NCI-H1105 (cell line): ENCODE measurements at places on chromosomes 11 and 22.

- no peak for DNase-seq
Measured at GRCh38 chr22:33456511-33456910, 398.3 kb upstream of the SYN3 start.

DNA sequence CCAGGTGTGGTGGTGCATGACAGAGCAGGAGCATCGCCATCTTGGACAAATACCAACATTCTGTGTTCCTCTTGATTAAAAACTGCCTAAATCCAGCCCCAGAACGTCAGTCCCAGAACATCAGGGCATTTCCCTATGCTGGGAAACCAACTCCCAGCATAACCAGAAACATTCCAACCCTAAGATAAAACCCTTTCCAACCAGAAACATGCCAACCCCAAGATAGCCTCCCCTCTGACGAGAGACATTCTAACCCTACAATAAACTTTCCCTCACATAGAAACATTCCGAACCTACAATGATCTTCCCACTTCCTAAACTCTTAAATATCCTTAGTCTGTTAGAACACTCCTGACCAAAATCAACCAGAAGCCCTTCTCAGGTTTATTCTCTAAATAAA, 11.6 kb downstream of the PLAAT4 start:
- no peak for DNase-seq

- DNase-seq = no peak
Measured at GRCh38 chr11:64086258-64087123, 50.8 kb downstream of the FLRT1 start.

DNA sequence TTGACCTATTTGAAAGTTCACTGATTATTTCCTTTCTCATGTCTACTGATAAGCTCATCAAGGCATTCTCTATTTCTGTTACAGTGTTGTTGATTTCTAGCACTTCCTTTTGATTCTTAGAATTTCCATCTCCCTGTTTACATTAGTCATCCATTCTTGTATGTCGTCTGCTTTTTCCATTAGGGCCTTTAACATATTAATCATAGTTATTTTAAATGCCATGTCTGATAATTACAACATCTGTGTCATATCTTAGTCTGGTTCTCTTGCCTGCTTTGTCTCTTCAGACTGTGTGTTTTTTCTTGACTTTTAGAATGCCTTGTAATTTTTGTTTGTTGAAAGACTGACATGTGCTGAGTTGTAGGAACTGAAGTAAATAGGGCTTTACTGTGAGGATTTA, 602.1 kb downstream of the SOX6 start:
- DNase-seq = no peak

DNA sequence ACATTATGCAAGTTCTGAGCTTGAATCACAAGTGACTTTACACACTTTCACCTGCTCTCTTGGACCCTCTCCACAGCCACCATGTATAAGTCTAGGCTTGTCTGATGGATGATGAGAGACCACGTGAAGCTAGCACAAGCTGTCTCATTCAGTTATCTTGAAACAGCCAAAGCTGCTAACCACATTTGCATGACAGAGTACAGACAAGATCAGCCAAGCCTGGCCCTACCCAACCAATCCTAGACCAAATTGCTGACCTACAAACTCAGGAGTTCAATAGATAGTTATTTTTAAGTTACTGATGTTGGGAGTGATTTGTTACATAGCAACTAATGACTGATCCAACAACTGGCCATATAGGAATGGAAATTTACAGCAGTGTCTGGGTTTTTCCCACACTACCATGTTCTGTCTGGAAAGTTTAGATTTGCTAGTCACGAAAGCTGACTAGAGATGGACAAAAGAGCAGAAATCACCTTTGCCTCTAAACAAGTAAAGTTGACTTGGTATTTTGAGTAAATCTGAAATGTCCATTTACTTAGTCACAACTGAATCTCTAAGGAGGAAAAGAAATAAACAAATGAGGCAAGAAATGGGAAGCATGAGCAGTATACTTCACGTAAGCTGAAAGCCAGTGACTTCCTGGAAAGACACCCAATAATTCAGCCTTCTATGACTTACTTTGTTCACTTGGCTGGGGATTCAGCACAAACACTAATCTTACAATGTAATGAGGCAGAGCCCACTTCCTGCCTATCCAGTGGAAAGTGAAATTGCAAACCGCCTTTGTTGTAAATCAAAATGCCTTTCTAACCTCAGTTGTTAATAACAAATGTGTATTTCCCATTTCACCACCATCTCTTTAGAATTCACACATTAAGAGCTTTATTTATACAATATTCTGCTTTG, 101.7 kb downstream of the FAM181B start:
- no peak for DNase-seq

GRCh38 chr22:26700462-26700861, 43.1 kb downstream of the MIAT start:
- no peak for DNase-seq

GRCh38 chr11:103007521-103007920, 52.0 kb upstream of the MMP13 start:
- no peak for DNase-seq

DNA sequence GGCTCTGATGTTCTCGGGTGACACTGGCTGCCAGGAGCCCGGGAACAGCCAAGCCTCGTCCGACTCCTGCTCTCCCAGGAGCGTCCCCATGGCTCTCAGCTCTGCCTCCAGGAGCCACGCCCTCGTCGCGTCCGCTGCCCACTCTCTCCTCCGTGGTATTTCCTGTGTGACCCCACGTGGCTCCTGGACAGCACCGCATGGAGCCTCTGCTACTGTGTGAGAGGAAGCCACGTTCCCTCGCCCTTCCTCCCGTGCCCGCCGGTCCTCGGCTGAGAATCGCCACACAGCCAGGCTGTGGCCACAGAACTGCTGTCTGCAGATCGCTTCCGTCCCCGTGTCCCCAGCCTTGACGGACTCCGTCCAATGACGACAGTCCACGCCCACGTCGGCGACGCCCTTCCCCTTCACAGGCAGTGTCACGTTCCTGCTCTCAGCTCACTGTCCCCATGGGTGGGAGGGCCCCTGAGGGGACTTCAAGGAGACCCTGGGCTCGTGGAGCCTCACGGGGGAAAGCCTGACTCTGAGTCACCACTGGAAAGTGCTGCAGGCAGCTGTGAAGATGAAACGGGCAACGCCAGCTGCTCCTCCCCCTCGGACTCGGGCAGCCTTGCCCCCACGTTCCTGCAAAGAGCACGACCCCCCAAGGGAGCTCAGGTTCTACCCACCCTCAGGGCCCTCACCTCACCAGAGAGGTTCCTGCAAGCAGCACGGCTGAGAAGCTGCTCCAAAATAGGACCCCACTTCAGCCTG, 458.5 kb downstream of the BRD1 start:
- no peak for DNase-seq

- DNase-seq = no peak
Measured at GRCh38 chr11:61109671-61110070, 7.4 kb downstream of the CD5 start.

DNA sequence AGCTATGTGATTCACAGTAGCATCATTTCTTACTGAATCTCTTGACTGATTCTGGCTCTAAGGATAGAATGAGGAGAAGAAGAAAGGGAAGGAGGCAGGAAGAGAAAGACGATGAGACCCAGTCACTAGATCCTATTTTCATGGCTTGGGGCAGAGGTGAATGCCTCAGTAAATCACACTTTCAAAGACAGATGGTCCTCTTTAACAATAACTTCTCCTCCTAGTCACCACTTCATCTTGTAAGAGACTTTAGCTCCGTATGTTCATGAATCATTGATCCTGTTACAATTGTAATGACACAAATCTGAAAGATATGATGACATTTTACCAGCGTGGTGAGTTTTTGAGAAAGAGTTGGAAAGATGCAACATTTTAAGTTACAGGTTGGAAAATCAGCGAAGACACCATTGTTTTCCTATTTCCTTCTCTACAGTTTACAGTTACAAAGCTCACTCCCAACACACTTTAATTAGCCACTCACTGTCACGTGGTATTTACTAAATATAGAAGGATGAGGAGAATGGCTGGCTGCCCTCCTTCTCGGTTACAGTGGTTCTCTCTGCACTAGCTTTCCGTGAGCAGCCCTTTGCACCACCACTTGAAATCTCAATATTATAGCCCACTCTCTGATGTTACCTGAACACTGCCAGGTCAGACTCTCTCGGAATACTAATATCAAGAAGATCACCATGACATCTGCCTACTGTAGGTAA, 205.8 kb downstream of the CADM1 start:
- DNase-seq = peak; percentile 38

- no peak for DNase-seq
Measured at GRCh38 chr11:93034031-93034722, 64.7 kb downstream of the MTNR1B start.

DNA sequence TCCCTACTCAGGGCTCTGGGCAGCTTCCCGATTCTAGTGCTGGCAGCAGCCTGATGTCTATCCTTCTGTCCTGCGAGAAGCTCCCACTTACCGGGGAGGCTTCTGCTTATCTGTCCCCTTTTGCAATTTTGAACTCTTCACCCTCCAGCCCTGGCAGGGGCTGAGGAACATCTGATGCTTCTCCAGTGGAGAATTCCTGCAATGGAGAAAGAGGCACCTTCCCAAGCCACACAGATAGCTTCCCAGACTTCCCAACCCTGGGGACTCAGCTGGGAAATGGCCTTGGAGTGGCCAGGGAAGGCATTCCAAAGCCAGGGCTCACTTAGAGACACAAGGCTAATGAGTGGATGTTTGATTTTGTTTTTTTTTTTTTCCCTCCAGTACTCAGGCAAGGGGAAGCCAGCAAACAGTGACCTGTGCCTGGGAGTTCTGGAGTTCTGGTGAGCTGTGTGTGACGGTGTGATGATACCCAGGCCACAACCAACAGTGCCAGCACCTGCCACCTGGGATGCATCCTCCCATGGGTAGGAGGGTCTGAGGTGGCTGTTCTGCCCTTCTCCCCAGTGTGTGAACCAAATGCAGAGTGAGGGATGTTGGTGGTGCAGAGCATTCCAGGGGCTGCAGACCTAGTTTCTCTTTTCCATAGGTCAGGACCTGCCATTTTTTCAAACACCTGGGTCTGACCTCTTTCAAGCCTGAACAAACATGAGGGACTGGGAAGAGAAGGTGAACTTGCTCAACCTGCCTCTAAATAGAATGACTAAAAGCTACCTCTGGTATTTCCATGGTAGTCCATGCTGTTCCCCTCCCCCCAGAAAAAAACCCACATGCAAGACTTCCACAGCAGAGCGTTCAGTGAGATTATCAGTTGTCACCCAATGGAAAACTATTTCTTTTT, 95.1 kb downstream of the CCDC81 start:
- no peak for DNase-seq

DNA sequence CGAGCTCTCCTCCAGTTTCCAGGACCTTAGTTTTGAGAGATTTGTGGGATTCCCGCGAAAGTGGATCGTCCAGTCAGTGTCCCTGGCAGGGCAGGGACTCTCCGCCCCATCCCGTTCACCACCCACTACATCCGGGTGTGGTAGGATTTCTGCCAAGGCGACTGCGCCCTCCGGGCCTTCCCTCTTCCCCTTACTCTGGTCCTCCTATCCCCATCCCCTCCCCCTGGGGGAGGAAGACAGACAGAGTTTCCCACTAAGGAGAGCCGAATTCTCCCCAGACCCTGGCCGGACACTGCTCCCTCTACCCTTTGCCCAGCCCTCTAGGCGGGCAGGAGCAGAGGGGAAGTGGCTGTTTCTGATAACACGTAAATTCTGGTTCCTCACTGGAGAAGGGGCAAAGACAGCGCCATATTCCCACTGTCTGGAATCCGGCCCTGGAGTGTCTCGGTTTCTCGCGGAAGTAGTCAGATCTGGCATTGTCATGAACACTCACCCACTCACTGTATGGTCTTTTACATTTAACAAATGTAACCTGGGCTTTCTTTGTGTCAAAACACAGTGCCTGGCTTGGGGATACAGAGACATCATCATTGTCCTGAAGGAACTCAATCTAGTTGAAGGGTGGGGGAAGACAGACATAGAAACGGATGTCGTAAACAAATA, 1.1 kb upstream of the NECTIN1 start:
- DNase-seq = no peak

GRCh38 chr11:18027475-18027874, 14.6 kb upstream of the SERGEF start:
- DNase-seq = no peak

DNA sequence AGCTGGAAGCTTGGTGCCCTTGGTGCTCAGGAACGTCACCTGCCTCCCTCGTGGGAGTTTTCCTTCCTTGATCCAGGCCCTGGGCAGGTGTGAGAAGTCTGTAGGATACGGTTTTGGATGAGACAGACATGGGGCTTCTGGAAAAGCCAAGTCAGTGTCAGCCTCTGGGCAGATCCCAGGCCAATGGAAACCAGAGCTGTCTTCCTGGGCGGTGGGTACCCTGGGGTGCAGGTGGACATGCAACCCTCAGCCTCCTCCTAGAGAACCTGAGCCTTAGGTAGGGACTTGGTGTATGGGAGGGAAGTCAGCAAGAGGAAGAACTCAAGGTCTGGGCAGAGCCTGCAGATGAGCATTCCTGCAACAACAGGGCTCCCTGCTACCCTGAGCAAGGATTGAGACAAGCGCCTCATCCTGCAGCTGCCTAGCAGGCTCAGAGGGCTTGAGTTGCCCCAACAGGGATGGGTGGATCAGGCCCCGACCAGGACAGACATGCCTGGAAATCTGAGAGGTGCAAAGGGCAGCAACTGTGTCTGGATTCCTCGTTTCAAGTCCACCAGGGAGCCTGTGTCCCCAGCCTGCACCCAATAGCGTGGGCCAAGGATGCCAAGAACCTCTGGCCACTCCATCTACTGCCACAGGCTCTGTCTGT, 37.6 kb upstream of the SYT13 start:
- no peak for DNase-seq

GRCh38 chr11:34495724-34496377, 17.7 kb downstream of the ELF5 start:
- no peak for DNase-seq

DNA sequence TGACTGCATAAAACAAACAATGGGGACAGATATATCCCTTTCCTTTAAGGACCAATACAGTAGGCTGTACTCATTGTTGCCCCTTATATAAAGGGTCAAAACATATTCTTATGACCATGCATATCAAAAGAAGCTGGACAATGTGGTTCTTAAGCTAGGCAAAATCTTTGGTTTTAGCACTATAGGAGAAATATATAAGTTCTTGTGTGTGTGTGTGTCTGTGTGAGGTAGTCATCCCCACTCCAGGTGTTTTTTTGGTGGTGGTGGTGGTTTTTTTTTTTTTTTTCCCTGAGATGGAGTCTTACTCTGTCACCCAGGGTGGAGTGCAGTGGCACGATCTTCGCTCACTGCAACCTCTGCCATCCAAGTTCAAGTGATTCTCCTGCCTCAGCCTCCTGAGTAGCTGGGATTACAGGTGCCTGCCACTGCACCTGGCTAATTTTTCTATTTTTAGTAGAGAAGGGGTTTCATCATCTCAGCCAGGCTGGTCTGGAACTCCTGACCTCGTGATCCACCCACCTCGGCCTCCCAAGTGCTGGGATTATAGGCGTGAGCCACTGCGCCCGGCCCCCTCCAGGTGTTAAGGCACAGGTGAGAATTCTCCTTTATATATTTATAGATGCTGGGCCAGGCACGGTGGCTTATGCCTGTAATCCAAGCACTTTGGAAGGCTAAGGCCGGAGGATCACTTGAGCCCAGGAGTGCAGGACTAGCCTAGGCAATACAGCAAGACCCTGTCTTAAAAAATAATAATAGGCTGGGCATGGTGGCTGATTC, 12.0 kb upstream of the ZNF143 start:
- no peak for DNase-seq
